ENCODE measurements at places on chromosomes 3 and 15.

DNA sequence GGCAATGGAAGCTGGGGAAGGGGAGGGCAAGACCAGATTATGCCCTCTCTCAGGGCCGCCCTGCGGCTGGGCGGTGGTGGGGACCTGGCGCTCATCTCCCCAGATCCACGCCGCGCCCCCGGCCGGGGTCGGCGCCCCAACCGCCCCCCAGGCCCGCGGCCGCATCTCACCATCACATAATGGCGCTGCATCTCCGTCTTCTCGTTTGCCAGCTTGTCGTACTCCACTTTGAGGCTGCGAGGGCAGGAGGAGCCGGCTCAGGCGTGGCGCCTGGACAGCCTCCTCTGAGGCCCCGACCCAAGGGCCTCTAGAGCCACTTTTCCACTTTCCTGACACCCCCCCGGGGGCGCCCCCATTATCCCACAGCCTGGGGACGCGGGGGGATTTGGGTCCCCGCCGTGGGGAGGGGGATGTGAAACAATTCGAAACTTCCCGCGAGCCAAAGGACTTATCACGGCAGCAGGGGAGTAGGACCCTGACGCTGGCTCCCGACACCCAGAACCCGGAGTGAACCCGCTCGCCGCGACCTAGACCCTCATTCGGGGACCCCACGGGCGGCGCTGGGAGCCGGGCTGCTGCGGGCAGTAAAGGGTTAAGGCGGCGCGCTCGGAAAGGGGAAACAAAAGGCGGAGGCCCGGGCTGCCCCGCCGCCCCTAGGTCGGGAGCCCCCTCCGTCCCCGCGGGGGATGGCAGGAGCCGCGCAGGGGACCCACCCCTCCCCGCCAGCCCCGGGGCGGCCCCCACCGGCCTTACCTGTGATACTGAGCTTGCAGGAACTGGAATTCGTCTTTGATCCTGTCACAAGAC is 2.1 kb downstream of the TLE3 start:
- no peak for DNase-seq

DNA sequence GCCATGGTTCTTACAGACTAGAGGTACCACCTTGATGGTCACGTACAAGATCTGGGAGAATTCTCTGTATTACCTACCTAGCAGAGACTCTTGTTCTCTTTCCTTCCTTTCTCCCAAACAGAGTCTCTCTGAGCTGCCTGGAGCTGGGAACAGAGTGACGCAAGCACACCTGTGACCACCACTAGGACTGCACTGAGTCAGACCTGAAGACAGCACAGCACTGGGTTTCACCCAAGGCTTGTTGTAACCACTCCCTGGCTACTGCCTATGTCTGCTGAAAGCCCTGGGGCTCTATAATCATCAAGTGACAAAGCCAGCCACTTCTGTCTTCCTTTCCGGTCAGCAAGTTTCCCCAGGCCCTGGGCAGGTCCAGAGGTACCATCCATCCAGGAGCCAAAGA is 293.3 kb upstream of the CNTN4 start:
- DNase-seq: no peak

DNA sequence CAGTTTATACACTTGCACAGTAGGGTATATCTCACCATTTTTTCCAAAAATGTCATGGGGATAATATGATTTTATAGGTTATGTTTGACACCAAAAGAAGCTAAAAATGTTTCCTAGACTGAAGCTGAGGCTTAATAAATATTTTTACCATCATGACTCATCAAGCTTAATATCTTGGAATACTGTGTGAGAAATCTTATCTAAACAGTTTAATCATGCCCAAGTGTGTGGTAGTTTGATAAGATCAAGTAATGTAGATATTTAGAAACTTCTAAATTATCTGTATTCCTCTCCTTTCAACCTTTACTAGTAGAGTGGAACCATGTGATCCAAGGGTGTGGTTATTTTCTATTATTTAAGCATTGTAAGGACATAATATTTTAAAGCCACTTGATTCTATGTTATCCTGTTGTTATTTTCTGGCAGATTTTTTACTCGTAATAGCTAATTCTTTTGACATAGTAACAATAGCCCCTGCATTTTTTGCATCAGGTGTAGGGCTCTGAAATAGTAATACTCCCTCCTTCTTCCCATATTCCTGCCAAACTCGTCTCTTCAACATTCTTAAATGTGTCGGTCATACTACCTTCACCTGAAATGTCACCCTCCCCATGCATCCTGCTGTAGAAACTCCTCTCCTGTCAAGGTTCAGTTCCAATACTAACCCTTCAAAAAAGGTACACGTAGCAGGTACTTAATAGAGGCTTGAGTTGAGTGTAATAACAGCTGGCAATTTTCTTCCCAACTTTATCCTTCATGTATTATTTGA is 729.6 kb downstream of the NLGN1 start:
- DNase-seq: no peak

GRCh38 chr15:79099692-79100091 is 9.1 kb upstream of the RASGRF1 start:
- DNase-seq: no peak

DNA sequence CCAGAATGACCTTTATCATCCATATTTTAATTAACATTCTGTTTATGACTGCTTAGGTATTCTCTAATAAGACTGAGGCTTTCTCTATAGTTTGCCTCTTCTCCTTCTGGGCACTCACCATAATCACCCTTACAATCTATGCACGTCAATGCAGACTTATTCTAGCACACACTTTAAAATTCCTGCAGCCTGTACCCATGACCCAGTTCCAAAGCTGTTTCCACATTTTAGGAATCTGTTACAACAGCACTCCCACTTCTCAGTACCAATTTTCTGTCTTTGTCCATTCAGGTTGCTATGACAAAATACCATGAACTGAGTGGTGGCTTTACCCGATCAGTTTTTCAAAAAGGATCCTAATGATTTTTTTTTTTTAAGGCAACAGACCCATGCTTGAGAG is 103.5 kb downstream of the SOX14 start:
- DNase-seq: no peak

DNA sequence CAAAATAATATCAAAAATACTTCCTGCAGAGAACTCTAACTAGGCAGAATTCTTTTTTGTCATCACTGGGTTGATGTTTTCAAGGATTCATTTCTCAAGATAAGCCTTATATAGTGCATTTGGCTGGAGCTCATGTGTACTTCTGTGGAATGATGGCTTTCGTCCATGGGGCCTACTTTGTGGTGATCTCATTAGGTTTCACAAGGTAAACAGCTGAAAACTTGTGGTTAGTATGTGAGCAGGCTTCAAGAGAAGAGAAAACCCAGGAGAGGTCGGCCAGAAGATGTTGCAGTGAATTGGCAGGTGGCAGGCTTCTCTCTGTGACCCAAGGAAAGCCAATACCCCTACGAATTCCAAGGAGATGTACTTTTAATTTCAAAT is 121.4 kb upstream of the PHLDB2 start:
- DNase-seq: no peak

GRCh38 chr3:52959773-52960172 is 62.4 kb upstream of the STIMATE start:
- DNase-seq: no peak

- no peak for DNase-seq
Measured at GRCh38 chr3:31405515-31405914, 127.2 kb upstream of the STT3B start.

GRCh38 chr15:55954862-55955605 is 38.4 kb downstream of the NEDD4 start:
- DNase-seq: no peak

- no peak for DNase-seq
Measured at GRCh38 chr3:99407257-99407656, 231.1 kb upstream of the COL8A1 start.

Data from SHP77 (cell line).